GM18507 (cell line): ENCODE measurements at places on chromosomes 4 and X.

DNA sequence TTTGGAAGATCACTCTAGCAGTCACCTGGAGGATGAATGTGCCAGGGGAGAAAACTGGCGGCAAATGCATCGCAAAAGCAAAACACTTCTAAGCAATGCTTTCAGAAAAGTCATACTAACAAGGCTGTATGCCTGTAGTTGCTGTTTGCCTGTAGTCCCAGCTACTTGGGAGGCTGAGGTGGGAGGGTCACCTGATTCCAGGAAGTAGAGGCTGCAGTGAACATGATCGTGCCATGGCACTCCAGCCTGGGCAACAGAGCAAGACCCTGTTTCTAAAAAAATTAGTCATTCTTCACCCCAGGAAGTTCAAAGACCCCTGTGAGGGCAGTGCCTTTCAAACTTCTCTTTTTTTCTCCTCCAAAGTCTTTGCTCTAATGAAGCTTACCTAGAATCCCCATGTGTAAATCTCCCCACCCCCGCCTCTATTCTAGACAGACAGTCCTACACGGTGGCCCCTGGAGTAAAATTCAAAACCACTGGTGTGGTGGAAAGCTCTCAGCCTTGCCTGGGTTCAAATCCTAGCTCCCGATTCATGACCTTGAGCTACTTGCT lies 5.5 kb downstream of the SOWAHD start:
- no peak for DNase-seq

- DNase-seq: no peak
Measured at GRCh38 chr4:153451911-153452657, 14.1 kb upstream of the TMEM131L start.

DNA sequence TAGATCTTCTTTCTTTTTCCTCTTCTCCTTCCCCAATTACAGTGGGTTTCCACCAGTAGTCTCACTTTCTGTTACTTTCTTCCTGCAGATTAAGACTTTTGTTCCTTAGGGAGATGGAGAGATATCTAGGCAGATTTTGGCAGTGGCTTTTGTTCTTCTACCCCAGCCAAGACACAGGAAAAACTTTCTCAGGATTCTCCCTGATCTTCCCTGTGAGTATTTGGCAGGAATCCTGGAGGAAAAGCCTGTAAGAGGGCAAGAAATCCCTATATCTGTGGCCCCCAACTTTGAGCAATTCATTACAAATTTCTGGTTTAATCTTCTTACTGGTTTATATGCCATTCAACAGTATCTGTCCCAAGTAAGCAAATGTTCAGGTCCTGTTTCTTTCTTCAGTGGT lies 21.9 kb downstream of the SLC9A7 start:
- DNase-seq: no peak

- no peak for DNase-seq
Measured at GRCh38 chrX:108309144-108309543, 129.1 kb downstream of the COL4A6 start.

DNA sequence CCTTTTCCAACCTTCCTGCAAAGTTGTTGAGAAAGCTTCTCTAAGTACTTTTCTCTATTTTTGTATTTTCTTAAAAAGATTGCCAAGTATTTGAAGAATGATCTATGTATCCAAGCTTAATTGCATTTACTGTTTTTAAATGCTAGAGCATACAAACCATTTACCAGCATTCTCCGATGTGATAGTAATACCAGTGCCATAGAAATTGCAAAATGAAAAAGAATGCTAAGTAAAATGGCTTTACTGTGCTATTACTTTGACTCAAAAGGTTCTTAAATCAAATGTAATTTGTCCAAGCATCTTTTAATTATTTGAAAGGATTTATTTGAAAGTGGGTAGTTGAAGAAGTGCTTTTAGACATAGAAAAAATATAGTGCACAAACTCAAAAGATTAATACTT lies 1183.2 kb downstream of the RAPGEF2 start:
- DNase-seq: no peak

DNA sequence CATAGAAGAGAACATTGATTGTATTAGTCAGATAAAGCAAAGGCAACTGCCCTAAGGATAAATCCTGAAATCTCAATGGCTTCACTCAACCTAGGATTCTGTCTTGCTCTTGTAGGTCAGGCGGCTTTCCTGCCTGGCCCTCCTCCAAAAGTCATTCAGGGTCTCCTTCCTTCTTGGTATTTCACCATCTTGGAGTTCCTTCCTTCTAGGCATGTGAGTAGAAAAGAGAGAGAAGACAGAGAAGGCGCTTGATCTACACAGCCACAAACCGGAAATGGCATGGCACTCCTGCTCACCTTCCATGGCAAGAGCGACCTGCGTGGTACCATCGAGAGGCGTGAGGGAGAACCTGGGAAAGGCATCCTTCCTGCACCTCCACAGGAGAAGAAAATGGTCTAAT lies 45.3 kb upstream of the HELT start:
- no peak for DNase-seq

GRCh38 chr4:13966231-13967195 lies 339.0 kb upstream of the BOD1L1 start:
- no peak for DNase-seq

DNA sequence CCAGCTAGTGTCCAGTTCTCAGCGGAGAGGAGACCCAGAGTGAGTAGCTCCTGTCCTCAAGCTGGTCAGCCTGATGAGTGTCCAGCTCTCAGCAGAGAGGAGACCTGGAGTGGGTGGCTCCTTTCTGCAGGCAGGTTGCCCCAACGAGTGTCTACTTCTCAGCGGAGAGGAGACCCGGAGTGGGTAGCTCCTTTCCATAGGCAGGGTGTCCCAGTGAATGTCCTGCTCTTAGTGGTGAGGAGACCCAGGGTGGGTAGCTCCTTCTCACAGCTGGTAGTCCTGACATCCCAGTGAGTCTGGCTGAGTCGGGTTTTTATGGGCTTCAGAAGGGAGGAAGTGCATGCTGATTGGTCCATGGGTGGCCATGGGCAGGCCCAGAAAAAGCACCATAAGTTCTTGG lies 55.7 kb upstream of the NUDT6 start:
- no peak for DNase-seq
